ENCODE measurements at places on chromosomes 2 and 18.

- no peak for DNase-seq
Measured at GRCh38 chr2:143524559-143525401, 395.6 kb downstream of the ARHGAP15 start.

DNA sequence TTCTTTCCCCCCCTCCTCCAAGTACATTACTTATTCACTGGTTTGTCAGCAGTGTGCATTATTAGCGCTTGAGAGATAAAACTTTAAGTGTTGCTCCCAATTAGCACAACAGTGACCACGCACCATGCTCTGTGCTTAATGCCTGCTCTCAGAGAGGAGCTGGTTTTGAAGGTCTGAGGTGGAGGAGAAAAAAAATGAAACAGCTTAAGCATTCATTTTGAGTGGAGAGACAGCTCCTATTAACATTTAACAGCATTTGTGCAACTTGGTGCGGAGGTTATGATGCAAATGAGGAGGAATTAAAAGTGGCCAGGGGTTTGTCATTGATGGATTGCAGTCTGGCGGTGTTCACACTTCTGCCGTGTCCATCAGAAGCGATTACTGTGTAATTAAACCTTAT, 141.8 kb downstream of the FIGN start:
- no peak for DNase-seq

DNA sequence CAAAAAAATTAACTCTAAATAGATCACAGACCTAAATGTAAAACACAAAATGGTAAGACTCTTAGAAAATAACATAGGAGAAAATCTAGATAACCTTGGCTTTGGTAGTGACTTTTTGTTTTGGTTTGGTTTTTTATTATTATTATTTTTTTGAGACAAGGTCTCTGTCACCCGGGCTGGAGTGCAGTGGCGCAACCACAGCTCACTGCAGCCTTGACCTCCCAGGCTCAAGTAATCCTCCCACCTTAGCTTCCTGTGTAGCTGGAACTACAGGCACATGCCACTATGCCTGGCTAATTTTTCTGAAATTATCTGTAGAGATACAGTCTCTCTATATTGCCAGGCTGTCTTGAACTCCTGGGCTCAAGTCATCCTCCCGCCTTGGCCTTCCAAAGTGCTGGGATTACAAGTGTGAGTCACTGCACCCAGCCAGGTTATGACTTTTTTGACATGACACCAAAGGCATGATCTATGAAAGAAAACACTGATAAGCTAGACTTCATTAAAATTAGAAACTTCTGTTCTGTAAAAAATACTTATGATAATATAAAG, 88.0 kb downstream of the HNRNPLL start:
- DNase-seq: no peak

GRCh38 chr2:237968048-237968862, 1.4 kb downstream of the UBE2F start:
- DNase-seq: no peak

DNA sequence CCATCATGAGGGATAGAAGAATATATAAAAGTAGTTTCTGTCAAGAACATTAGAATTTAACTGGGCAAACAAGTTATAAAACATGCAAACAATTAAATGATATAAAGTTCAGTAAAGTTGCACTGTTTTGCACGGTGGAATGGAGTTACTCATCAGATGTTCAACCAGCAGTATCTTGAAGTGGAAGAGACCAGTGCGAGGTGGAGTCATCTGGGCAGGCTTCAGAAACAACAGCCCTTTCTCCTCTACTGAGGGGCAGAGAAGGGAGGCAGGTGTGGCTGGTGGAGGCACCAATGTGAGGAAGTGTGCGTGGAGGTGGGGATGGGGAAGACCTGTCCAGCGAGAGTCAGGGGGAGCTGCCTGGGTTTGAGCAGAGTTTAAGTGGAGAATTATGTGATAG, 7.5 kb downstream of the EFR3B start:
- DNase-seq: no peak

DNA sequence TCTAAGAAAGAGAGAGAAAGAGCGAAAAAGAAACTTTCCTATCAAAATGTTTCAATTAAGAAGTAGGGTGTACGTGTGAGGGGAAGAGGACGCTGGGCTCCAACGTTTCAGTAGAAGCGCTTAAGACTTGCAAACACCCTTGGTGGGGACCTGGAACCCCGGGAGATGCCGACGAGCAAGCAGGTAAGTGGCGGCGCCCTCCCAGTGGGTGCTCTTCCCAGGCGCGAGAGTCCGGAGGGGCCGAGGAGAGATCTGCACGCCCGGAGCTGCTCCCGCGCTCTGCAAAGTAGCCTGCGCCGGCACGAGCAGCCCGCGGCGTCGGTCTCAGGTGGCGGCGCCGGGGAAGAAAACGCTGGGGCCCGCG, 678 bp upstream of the OTX1 start:
- no peak for DNase-seq

DNA sequence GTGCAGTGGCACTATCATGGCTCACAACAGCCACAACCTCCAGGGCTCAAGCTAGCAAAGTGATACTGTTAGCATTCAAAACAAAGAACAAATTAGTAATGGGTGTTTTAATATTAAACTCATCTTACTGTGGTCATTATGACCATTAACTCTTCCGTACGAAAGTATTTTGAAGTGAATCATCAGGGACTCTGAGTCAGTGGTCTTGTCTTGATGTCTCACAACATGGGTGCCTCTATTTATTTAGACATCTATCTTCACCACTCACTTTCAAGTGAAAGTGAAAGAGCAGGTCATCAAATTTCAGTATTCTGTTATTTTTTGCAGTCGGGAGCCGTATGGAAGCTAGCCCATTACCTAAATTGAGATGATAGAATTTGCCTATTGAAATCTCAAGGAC, 1118.2 kb downstream of the DPP10 start:
- DNase-seq: no peak

DNA sequence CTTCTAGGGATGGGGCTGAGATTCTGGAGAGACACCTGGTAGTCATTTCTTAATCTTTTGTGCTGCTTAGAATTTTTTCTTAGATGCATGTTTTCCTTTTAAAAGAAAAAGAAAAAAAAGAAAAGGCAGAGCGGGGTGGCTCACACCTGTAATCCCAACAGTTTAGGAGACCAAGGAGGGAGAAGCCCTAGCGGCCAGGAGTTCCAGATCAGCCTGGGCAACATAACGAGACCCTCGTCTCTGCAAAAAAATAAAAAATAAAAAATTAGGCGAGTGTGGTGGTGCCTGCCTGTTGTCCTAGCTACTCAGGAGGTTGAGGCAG, 46.0 kb upstream of the ATP6V1B1 start:
- no peak for DNase-seq

GRCh38 chr2:51959696-51960095, 927.8 kb upstream of the NRXN1 start:
- DNase-seq: no peak

All from amniotic stem cell (primary cell).